ENCODE measurements at places on chromosomes 12 and 14.

DNA sequence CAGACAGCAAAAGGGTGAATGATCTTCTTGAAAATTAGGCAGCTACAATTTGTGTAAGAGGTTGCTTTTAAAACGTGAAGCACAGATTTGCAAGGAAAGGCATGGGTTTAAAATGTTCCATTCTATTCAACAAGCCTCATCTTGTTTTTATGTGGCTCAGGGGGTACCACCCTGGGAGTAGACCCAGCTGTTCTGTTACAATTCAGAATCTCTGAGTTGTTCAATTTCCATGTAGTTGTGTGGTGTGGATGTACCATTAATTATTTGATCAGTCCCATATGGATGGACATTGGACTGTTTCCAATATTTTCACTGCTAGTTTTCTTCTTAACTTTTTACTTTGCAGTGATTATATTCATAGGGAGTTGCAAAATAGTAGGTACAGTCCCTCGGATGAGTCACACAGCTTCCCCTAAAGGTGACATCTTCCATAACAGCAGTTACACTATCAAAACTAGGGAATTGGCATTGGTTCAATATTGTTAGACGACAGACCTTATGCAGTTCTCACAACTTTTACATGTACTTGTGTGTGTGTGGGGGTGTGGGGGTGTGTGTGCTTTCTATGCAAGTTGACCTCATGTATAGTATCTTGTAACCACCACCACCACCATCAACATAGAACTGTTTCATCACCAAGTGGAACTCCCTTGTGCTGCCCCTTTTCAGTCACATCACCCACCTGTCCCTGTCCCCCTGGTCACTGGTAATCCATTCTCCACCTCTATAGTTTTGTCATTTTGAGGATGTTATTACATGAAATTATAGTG is 59.0 kb upstream of the CAPRIN2 start:
- DNase-seq, result no peak

DNA sequence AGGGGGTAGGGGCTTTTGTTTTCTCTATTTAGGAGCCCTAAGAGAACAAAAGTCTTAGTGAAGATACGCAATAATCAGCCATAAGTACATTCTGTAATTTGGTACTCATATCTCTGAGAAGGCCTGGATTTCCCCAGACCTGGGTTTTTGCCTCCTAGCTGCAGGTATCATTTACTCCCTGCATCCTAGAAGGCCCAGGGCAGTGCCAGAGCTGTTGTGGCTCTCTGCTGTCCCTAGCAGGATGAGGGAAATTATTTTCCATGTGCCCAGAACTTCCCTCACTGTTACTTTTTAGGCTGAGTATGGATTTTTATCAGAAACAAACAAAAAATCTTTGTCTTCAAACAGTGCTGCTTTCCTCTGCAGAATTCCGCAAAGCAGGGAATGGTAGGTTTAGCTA is 192.5 kb upstream of the SYT1 start:
- DNase-seq, result no peak

GRCh38 chr14:85762526-85762925 is 232.6 kb downstream of the FLRT2 start:
- no peak for DNase-seq

DNA sequence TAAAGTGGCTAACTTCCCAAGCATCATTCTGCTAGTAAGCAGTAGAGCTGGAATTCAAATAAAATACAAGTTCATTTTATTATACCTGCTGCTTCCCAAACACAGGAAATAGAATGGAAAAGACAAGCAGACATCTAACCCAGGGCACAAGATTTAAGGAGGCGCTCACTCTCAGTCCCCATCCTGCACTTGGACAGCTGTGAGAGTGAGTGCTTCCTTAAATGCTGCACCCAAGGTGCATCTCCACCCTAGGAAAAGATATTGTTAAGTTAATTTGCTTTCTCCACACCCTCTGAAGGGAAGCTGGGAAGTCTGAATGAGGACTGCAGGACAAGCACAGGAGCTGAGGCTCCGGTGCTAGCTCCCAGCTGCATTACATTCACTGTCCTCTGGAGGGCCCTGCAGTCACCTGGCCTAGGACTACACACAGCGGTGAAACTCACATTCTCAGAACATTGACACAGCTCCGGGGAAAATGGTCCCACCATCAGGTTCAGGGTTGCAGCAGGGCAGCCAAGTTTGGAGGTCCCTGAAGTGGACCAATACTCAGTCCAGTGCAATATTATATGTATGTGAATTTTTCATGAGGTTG is 14.2 kb downstream of the HEBP1 start:
- no peak for DNase-seq

DNA sequence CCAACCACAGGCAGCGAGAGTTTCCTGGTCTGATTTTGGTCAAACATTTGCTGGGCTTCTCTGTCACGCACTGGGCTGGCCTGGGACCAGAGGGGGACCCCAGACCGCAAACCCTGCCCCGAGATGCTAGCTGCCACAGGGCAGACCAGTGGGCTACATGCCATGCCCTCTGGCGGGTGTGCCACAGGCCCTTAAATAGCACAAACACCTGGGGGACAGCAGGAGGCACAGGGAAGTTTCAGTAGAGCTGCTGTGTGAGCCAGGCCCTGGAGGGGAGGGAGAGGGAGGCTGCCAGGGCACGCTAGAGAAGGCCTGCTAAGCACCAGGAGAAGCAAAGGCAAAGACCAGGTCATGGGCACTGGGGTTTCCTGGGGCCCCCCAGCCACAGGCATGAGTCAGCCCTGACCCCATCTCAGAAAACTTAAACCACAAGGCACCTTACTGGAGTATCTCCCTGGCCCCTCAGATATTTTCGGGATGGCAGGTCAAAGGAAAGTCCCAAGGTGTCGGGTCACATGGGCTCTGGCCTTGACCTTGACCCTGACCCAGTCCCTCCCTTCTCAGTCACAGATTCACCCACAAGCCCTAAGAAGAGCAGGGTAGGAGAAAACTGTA is 29.2 kb downstream of the ITPK1 start:
- no peak for DNase-seq

DNA sequence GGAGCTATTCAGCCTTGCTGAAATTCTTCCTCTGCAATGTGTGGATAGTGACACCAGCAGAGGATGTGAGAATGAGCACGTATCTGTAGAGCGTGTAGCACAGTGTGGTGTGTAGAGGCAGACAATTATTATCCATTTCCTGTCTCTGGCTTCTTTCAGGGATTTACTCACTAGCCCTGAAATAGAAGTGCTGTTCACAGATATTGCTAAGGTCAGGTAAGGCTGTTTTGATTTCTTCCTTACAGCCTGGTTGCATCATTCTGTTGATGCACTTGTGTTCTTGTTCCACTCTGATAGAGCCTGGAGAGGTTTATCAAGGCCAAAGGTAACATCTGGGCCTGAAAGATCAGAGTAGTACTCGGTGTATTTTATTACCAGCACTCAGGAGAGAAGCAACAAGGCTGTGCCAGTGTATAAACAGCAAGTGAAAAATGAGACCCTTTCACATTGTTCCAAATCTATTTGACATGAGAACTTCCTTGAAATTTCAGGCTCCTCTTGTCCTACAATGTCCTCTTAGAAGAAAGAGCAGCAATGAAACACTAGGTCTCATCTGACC is 16.7 kb downstream of the ARG2 start:
- no peak for DNase-seq

- no peak for DNase-seq
These were observed 5.3 kb downstream of the NUAK1 start for GRCh38 chr12:106133136-106134087.

DNA sequence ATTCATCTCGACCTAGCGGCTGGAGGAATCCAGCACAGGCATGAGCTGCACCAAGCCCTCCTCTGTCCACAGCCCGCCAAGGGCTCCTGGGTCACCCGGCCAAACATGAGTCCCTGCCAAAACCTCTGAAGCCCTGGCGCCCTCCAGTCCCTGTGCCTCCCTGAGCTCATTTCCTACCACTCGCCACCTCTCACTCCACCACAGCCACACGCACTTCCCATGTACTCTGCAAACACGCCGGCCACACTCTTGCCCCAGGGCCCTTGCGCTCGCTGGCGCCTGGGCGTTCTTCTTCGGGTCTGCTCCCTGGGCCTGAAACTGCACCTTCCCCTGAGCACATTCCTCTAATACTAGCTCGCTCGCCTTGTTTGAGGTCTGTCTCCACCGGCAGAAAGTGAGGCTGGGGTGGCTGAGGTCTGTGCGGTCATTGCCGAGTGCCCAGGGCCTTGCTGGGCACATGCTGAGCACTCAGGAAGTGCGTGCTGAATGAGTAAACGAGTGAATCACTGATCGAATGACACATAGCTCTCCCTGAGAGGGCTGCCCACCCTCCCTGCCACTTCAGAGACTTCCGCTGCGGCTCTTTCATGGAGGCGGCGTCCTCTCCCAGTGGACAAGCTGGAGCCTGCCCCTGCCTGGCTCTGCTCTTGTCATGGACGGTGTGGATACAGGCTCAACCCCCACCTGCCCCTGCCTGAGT is 33.7 kb upstream of the DLK1 start:
- no peak for DNase-seq

DNA sequence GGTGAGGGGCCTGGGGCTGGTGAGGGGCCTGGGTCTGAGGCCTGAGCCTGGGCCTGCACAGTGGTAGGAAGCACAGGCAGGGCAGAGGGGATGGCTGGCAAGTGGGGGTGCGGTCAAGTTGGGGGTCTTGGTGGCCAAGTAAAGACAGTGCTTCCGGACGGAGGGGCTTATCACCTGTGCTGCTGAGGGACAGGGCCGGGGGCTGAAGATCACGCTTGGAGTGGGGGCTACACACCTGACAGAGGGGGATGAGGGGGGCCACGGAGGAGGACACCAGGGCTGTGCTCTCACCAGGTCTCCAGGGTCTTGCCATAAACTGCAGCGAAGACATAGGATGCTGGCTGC is 12.2 kb downstream of the TEDC1 start:
- no peak for DNase-seq

GRCh38 chr14:86601813-86602212 is 1071.9 kb downstream of the FLRT2 start:
- no peak for DNase-seq

GRCh38 chr14:75753696-75754095 is 92.7 kb downstream of the TTLL5 start:
- no peak for DNase-seq

GRCh38 chr12:97461553-97461952 is 1.1 kb upstream of the RMST start:
- DNase-seq, result no peak

DNA sequence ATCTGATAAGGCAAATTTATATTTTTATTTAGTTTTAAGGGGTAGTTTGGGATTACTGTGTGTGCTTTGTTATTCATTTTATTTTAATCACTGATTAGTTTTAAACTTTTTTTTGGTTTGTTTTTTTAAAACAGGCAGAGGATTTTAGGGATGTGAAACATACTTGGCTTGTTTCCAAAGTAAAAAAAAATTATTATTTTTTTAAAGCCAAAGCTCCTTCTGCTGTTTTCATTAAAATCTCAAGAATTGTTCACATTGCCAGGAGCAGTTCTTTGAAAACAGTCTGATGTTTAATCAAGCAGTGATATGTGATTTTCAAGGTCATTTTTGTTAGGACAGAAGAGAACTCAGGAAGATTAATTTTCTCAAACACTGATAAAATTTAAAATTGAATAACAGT is 11.2 kb downstream of the TTC8 start:
- no peak for DNase-seq

GRCh38 chr12:32462908-32463307 is 63.5 kb downstream of the FGD4 start:
- DNase-seq, result no peak

- DNase-seq, result no peak
These were observed 134.2 kb upstream of the SLCO1C1 start for GRCh38 chr12:20560935-20561334.

- no peak for DNase-seq
These were observed 25.5 kb downstream of the SERPINA11 start for GRCh38 chr14:94427016-94427613.

DNA sequence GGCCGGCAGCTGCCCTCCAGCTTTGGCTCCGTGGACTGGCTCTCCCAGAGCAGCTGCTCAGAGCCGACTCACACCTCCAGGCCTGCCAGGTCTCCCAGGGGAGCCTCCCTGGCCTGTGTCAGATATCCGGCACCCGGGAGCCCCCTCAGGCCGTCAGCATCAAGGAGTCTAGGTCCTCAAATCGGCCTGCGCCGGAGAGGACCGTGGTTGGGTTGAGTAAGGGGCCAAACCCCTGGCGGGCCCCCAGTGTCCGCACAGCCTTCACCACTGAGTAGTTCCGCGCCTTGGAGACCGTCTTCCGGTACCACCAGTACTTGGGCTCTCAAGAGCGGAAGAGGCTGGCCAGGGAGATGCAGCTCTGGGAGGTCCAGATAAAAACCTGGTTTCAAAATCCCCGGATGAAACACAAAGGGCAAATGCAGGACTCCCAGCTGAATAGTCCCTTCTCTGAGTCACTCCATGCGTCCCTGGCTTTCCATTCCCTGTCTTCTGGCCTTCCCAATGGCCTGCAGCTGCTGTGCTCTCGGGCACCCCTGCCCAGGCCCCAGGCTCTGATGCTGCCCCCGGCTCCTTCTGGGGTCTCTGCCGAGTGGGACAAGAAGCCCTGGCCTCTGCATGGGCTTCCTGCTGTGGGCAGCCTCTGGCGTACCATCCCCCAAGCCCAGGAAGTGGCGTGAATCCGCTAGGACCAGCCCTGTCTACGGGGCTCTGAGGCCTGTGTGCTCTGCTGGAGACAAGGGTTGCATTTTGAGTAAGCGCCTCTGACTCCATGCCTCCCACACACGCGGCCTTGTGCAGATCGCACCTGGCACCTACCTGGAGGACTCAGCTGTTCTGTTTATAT is 245.1 kb upstream of the ATXN7L3B start:
- no peak for DNase-seq

GRCh38 chr14:33945210-33946088 is 5.4 kb downstream of the EGLN3 start:
- no peak for DNase-seq

DNA sequence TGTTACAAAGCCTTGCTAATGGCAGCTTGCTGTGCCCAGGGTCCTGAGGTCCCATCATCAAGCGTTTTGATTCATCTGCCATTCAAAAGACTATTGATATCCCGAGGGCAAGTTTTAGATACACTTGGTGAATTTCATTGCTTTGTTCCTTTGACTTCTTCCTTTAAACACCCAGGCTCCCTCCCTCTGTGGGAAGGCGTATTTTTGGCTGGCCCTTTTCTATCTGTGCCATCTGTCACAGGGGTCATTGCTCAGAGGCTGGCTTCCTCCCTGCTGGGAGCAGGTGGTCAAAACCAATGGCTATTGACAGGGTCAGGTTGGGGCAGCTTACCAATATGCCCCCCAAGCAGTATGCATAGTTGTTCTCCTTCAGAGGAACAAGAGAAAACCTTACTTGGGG is 40.0 kb downstream of the SCN8A start:
- no peak for DNase-seq

DNA sequence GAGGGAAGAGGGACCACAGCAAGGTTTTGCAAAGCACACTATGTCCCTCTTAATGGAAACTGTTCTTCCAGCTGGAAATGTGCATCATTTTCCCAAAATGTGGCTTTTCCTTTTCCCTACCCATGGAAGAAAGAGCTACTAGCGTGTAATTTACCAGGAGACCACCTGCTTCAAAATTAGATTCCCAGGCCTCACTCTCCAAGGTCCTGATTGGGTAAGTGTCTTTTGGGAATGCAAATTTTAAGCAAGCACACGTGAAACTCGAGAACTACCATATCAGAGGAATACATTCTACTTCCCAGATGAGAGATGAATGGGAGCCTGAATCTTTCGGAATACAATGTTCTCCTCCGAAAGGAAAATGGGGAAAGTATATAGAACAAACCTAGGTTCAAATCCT is 201.6 kb upstream of the NOS1 start:
- DNase-seq, result no peak

Measured in substantia nigra (tissue), 51 donors.